ENCODE measurements at places on chromosomes 12 and 14.

GRCh38 chr12:130948136-130948535 lies 5.6 kb upstream of the ADGRD1 start:
- DNase-seq, result no peak

DNA sequence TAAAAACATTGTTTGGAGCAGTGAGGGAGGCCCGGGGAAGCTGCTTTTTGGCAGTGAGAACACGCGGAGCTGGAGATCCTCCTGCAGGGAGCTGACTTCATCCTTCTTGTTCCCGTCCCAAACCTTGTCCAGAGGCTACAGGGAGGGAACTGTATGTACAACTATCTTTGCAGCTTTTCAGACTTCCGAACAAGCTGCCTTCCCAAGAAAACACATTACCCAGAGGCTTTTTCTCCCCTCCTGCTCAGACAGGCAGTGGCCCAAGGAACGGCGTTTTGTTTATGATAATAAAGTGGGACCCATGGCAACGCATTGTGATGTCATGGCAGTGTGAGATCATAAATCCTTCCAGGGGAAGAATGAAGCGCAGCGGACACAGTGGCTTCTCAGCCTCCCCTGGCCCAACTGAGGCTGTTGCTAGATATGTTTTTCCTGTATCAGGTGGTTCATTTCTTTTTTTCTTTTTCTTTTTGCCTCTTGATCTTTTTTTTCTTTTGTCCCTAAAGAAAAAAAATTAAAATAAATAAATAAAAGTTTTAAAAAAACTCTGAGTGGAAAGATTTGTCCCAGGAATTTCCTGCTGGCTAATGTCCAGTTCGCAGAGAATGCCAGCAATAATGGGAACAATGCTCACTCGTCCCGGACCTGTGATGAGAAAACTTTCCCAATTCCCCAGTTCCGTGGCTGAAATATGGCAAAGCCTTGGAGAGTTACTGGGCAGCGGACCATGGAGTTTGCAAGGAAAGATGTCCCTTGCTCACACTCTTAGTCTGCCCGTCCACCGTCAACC lies 103.4 kb upstream of the MAP1LC3B2 start:
- no peak for DNase-seq

- no peak for DNase-seq
Observed at GRCh38 chr14:26707234-26707633, 109.4 kb upstream of the NOVA1 start.

GRCh38 chr12:69679119-69679518 lies 20.0 kb downstream of the BEST3 start:
- no peak for DNase-seq

DNA sequence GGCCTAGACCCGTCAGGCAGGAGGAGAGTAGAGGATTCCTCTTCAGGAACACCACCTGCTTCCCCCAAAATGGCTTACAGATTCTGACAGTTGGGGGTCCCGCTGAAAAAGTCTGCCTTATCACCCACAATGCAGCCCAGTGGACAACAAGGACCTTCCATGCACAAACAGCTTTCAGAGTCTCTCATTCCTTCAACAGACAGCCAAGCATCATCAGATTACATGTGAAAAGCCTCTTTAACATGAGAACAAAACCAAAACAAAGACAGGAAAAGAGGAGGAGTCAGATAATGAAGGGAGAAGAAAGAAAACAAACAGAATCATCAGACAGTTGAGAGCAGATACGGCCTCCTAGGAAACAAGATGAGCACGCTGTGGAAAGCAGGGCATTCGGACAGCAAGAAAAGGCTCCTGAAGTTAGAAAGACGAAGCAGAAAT lies 18.3 kb downstream of the KCTD10 start:
- no peak for DNase-seq

DNA sequence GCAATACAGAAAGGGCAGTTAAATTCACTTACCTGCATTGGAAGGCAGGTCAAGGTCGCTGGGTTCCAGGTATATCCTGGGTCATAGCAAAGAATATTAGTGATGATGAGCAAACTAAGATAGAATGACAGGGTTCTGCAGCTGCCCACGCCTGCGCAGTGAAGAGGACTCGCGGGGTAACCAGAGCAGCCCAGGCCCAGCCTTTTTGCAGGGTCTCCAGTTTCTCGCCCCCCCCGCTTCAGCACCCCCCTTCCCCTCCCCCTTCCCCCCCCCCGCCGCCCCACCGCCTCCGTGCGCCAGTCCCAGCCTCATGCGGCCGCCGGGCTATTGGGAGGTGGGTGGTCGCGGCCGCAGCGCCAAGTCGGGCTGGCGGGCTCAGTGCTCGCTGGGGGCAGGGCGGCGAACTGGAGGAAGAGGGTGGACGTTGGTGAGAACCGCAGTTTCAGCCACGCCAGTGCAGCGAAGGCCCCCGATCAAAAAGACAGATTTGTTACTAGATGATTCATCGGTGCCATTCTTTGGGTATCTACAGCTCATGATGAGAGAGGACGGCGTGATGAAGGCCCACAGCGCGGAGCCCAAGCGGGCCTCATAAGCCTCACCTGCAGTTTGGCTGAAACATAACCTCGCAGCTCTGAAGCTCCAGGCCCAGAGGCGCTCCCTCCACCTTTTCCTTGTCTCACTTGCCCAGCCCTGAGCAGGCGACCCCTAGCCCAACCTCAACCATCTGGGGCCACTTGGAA lies 20.2 kb downstream of the SLC2A3 start:
- DNase-seq, result no peak

All from activated T-cell treated with anti-CD3 and anti-CD28 coated beads, Interleukin-2, amount 50 U/mL, for 1 hour (primary cell).